ENCODE measurements at places on chromosomes 13 and 19.

DNA sequence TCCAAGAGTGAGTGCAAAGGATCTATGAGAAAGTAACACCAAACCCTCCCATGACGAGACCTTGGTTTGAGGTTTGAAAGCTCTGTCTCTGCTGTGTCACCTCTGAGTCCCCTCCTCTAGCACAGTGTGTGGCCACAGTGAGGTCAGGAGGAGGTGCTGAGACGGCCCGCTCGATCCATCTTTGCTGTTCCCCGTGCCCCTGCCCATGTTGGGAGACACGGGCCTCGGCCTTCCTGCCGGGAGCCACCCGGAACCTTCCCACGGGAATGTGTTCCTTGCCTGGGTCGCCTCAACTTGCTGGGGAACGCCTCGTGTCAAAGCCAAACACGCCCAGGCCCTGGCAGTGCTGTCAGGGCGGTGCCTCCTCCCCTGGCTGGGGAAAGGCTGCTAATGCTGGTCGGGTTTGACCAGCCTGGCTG lies 10.1 kb downstream of the NANOS3 start:
- no peak for DNase-seq

DNA sequence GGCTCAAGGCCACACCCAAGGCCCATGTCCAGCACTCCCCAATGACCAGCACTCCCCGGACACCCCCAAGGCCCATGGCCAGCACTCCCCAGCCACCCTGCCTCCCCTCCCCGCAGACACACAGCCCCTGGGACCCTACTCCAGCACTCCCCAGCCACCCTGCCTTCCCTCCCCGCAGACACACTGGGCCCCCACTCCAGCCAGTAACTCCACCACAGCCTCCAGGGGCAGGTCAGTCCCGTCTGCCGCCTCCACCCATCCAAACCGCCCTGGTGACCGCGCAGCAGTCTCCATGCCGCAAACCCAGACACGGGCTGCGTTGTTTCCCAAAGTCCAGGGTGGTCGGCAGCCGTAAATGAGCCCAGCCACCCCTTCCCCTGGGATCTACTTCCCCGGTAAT lies 70.7 kb downstream of the SPACA7 start:
- DNase-seq: no peak

- no peak for DNase-seq
Observed at GRCh38 chr19:40465025-40465556, 454 bp downstream of the BLVRB start.

GRCh38 chr13:32114284-32114950 lies 82.8 kb downstream of the FRY start:
- DNase-seq: no peak

DNA sequence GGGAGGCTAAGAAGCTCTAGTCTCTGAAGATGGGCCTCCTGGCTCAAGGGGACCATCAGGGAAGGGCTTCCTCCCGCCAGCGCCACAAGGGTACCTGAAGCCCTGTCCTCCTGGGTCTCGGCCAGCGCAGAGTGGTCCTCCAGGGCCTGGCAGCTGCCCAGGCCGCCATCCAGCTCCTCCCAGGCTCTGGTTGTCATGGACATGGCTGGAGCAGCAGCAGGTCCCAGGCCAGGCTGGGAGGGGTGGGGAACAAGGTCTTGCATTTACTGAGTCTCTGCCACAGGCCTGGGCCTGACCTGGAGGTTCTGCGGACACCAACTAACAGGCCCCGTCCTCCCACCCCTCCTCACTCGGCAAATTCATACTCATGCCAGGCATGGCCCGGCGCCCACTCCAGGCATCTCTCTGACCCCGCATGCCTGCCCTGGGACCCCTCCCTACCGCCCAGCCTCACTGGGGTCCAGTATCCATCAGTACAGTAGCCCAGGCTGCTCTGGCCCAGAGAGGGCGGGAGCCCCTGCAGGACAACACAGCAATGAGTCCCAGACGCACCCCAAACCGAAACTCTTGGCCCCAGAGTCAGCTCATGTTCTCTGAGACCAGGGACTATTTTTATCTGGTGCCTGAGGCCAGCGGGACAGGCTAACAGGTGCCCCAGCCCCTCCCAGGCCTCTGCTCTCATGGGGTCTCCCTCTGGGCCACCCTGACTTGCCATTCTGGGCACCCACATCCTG lies 938 bp downstream of the JSRP1 start:
- peak; percentile 35 for DNase-seq

DNA sequence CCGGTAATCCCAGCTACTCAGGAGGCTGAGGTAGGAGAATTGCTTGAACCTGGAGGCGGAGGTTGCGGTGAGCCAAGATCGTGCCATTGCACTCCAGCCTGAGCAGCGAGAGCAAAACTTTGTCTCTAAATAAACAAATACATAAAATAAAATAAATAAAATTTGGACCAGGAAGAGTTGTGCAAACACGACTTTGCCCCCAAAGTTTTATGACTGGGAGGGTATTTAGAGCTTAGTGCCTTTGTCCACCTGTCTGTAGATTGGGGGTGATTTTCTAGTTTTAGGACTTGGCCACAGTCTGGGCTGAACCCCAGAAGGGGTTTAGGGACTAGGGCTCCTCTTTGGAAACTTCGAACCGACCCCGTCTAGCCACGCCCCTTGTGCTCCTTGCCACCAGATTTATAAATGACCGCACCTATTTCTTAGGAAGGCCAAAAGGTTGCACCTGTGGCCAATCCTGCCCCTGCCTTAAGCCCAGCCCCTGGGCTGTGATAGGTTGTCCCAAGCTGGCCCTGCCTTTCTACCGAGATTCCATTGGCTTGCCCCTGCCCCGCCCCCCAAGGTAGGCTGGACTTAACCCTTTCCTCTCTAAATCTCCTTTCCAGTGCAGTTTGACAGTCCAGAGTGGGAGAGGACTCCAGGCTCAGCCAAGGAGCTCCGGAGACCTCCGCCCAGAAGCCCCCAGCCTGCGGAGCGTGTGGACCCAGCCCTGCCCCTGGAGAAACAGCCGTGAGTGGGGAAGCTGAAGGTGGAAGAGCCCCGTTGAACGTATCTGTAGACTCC lies 5.3 kb downstream of the SHD start:
- no peak for DNase-seq

DNA sequence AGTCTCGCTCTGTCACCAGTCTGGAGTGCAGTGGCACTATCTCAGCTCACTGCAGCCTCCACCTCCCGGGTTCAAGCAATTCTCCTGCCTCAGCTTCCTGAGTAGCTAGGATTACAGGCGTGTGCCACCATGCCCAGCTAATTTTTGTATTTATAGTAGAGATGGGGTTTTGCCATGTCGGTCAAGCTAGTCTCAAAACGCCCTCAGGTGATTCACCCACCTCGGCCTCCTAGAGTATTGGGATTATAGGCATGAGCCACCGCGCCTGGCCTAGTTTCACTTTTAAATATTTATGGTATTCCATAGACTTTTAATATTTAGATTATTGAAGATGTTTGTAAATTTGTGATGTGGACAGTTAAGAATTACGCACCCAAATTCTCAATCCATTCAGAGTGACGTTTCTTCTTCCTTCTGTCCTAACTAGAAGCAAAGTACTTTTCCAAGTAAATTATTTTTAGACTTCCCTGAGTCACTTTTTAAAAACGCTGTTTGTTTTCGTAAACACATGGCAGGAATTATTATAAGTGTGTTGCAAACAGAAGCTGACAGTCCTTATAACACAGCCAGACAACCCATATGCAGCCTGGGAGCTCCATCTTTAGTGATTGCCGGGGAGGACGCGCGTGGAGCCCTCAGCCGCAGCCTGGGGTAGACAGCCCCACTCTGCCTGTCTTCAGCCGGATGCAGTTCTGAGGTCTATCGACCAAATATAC lies 131.7 kb downstream of the ATP11A start:
- no peak for DNase-seq
